ENCODE measurements at places on chromosomes 3 and 15.

- DNase-seq, result no peak
Observed at GRCh38 chr3:193974191-193974652, 161.7 kb upstream of the HES1 start.

GRCh38 chr3:11691767-11692531, 48.2 kb upstream of the VGLL4 start:
- DNase-seq, result peak; percentile 46

DNA sequence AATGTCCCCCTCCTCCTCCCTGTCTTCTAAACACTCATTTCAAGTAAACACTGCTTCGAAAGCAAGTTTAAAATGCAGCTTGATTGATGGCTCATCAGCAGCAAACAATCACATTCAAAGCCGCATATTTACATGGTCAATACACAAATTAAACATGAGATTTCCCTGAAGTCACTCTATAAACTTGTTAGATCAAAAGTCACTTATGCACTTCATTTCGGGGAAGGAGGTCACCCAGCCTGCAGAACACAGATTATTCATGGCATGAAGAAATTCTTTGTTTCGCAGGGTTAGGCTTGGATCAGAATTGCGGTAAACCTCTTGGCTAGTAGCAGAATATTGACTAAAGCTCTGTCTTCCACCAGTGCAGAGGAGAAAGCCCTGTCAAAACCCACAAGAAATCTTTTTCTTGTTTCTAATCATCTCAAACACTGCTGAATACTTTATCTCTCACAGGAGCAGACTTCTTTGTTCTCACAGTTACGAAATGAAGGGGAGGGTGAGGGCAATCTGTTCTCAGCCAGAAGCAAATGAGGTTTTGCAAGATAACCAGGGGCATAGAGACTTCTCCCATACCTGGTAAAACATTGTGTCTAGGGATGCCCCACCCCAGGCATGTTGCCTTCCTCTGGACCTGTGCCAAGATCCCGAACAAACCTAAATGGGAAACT, 133.3 kb upstream of the CHL1 start:
- DNase-seq, result no peak

DNA sequence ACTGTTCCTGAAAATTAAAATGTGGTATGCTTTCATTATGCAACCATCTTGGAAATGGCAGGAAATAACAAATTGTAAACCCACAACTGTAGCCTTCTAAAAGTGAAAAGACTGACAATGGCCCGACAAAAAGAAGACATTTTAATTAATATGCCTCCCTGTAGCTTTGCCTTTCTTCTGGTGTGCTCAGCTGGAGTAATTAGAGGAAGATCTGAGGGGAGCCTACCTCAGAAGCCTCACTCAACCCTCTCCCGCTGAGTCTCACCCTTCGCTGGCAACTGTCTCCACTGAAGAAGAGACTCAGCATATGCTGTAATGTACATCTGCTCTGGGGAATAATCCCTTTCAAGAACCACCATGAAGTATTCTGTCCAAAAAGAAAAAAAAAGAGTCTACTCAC, 104.7 kb upstream of the SETMAR start:
- DNase-seq, result no peak

- DNase-seq, result no peak
Observed at GRCh38 chr15:96703794-96704550, 373.5 kb downstream of the NR2F2 start.

- DNase-seq, result no peak
Observed at GRCh38 chr3:30518181-30518864, 88.1 kb upstream of the TGFBR2 start.

DNA sequence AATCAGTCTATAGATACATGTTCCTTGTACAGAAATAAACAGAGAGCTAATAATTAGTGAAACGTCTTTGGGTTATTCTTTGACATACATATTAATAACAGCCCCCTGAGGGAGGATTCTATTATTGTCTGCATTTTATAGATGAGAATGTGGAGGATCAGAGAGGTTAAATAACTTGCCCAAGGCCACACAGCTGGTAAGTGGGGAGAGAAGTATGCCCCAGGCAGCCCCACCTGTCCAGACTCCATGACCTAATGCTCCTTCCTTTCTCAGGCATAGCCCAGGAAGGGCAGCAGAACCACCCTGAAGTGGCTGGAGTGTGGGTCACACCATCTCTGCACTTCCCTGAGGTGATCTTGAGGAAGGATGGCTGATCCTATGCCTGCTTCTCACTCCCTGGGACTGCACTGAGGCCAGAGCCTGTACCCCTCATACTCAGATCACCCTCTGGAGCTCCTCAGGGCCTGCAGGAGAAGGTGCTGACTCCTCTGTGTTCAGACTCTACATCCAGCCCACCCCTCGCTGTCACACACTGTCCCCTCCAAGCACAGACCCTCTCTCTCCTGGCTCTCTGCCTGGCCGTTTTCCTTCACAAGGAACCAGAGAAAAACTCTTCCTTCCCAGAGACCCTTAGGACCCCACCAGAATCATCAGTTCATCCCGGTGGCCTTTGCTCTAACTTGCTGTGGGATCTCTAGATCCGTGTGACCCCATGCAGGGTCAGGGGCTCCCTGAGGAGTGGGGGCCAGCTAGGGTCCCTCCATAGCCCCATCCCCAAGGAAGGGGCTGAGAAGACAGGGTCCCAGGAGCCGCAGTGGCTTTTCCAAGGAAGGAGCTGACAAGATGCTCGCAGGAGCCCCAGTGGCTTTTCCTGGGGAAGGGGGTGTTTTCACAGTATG, 4.4 kb upstream of the HHATL start:
- DNase-seq, result peak; percentile 5

- DNase-seq, result no peak
Observed at GRCh38 chr3:50587373-50587772, 18.1 kb downstream of the HEMK1 start.

DNA sequence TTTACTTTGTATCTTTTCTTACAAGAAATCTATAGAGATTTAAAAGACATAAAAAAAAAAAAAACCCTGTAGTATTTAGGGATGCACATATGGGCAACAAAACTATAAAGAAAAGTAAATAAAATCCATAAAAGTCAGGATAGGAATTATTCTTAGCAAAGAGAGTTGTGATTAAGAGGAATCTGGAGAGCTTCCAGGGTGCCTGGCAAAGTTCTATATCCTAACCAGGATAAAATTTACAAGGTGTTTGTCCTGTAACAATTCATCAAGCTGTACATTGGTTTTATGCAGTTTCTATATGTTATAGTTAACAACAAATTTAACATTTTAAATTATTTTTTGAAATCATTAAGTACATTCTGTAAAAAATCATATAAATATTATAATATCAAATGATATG, 7.9 kb downstream of the SECISBP2L start:
- DNase-seq, result no peak

GRCh38 chr3:172227340-172228035, 188.1 kb downstream of the FNDC3B start:
- no peak for DNase-seq

- DNase-seq, result no peak
Observed at GRCh38 chr3:116367761-116368395, 77.4 kb downstream of the LSAMP start.

GRCh38 chr15:85318048-85318731, 62.2 kb upstream of the AKAP13 start:
- no peak for DNase-seq
